Stimulated activated CD4-positive, alpha-beta T cell treated with anti-CD3 and anti-CD28 coated beads, Interleukin-12 subunit alpha, Interleukin-12 subunit beta, amount 100 ng/mL, for 48 hours (primary cell): ENCODE measurements at places on chromosomes 5 and 9.

GRCh38 chr9:121858788-121859187 is 207.4 kb downstream of the DAB2IP start:
- DNase-seq = no peak

DNA sequence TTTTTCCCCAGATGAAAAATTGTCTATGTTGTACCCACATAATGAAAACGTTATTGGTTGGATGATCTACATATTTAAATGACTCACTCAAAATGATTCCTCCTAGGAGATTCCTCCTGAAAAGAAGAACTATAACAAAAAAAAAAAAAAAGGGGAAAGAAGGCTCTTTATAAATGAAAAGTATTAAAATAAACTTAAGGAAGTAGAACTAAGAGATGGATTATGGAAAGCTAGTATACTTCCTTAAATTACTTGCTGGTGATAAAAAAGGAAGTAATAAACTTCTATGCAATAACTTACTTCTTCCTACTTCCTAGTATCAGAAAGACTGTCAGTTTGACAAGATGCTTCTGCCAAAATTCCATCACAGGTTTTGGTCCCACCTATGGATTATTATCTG is 1087.7 kb downstream of the CDH12 start:
- DNase-seq = no peak

- no peak for DNase-seq
These were observed 42.1 kb downstream of the WDR41 start for GRCh38 chr5:77449981-77450380.

GRCh38 chr5:154830219-154830595 is 20.2 kb downstream of the FAXDC2 start:
- DNase-seq = no peak

GRCh38 chr9:94086486-94087345 is 2.5 kb downstream of the PTPDC1 start:
- DNase-seq = no peak

- no peak for DNase-seq
These were observed 52.1 kb downstream of the TSSK1B start for GRCh38 chr5:113382731-113383130.

DNA sequence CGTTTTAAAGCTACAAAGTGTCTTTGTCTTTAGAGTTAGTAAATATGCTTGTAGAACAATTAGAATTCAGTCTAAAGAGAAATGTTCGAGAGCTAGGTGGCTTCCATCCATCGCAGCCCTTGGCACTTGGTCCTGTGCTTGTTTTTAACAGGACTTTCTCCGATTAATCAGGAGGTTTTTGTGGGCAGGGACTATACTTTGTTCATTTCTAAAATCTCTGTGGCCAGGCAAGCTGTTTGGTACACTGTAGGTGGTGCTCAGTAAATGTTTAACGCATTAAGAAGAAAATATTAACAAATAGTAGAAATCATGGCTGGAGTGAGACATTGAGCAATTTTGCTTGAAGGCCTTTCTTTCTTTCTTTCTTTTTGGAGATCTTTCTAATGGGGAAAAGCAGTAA is 20.8 kb downstream of the AGXT2 start:
- no peak for DNase-seq

- DNase-seq = no peak
These were observed 8.7 kb downstream of the PHYKPL start for GRCh38 chr5:178223828-178224335.

- no peak for DNase-seq
These were observed 86.1 kb downstream of the FBXL17 start for GRCh38 chr5:108295578-108296368.

DNA sequence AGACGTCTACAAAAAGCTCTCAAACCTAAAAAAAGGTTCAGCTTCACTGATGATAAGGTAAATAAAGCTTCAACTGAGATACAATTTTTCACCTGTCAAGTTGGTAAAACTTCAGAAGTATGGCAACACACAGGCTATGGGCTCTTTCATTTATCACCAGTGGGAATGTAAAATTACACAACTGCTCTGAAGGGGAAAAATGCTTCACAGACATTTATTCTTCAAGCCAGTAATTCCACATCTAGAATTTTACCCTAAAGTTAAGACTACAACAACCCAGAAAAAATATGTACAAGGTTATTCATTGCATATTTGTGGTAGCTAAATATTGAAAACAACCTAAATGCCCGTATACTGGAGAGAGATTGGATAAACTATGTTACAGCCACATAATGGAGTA is 48.1 kb upstream of the NREP start:
- DNase-seq = no peak

DNA sequence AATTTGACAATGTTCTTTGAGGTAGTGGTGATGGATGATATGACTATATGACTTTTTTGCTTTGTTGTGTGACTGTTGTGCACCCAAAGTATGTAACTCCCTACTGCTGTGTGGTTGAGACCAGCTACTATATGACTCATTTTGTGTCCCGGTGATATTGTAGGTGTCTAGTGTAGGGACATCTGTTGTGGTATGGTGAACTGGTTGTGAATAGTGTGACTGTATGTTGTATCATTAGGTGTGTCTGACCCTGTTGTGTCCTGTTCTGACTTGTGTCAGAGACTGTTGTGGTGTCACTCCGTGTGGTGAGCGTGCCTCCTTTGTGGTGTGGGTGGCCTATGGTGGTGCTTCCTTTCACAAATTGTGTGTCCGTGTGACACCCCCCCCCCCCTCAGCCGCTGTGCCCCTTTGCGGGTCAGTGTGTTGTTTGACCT is 11.2 kb upstream of the CXXC5 start:
- DNase-seq = no peak

DNA sequence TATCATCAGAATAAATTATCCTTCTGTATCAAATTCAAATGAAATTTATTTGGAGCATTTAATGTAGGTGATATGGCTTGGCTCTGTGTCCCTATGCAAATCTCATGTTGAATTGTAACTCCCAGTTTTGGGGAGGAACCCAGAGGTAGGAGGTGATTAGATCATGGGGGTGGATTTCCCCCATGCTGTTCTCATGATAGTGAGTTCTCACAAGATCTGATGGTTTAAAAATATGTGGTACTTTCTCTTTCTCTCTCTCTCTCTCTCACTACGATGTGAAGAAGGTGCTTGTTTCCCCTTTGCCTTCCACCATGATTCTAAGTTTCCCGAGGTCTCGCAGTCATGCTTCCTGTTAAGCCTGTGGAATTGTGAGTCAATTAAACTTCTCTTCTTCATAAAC is 678.4 kb upstream of the RGMB start:
- DNase-seq = no peak

DNA sequence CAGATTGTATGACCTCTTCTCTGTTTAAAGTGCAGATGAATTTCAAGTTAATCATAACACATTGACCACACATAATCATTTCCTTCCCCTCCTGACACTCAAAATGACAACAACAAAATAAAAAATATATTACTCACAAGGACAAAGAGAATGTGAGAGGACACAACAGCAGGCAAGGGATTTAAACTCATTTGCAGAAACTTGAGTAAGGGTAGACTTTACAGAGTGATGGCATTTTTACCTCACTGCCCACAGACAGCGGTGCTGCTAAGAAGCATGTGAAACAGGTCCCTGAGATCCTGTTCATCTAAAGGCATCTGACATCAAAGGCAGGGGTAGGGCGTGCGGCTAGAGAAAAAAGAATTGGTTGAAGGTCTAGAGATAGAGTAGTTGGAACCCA is 99.0 kb downstream of the TRIM36 start:
- no peak for DNase-seq

DNA sequence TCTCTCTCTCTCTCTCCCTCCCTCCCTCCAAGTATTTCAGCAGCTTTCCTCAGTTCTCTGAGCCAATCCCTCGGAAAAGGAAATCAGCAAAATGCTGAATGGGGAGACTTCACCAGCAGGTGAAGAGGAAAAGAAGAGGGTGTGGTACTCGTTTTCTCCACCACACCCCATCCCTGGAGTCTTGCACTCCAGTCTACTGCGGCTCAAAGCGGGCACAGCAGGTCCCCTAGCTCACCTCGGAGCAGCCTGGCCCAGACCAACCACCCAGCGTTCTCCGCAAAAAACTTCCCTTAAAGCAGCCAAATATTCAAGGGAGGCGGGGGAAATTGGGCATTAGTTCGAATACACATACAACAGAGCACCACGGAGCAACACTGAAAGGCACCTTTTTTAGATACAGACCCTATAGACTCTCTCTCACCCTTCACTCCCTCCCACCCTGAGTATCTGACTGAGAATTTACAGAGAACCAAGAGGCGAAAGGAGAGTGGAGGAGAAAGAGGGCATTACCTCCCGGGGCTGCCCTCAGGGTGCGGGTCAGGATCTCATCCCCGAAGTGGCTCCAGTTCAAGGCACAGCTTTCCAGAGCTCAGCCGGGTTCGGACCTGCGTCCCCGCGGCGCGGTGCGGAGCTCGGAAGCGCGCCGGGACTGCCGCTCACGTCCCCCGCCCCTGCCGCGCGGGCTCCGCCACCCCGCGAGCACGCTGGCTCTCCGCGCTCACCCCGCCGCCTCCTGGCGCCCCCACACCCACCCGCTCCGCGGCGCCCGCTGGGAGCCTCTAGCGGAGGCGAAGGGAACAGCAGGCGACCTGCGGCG is 1638.5 kb upstream of the C9orf72 start:
- DNase-seq = peak; percentile 20

- DNase-seq = no peak
These were observed 27.1 kb downstream of the ABCA1 start for GRCh38 chr9:104900871-104901270.

GRCh38 chr9:137619240-137620047 is 639 bp downstream of the EHMT1 start:
- no peak for DNase-seq

GRCh38 chr9:136906266-136906665 is 19.9 kb downstream of the TRAF2 start:
- DNase-seq = no peak

- DNase-seq = no peak
These were observed 5.4 kb upstream of the ALDH1B1 start for GRCh38 chr9:38387066-38387465.

GRCh38 chr5:57450991-57451876 is 31.4 kb downstream of the ACTBL2 start:
- no peak for DNase-seq

DNA sequence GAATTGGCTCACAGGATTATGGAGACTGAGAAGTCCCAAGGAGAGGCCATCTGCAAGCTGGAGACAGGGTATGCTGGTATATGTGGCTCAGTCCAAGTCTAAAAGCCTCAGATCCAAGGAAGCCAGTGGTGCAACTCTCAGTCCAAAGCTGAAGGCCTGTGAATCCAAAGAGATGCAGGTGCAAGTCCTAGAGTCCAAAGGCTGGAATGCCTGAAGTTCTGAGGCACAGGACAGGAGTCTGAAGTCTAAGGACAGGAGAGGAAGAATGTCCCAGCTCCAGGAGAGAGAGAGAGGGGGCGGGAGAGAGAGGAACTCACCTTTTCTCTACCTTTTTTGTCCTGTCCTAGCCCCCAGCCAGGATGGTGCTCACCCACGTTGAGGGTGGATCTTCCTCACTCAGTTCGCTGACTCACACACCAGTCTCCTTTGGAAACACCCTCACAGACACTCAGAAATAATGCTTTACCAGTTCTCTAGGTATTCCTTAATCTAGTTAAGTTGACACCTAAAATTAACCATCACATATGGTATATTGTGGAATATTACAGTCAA is 49.6 kb downstream of the KCNN2 start:
- no peak for DNase-seq

- peak; percentile 38 for DNase-seq
These were observed 13.0 kb downstream of the SLC4A9 start for GRCh38 chr5:140372971-140373487.

- DNase-seq = no peak
These were observed 471.2 kb downstream of the TAF11L14 start for GRCh38 chr5:18105449-18105848.

- peak; percentile 57 for DNase-seq
These were observed 965 bp downstream of the PTGDS start for GRCh38 chr9:136978073-136978864.

DNA sequence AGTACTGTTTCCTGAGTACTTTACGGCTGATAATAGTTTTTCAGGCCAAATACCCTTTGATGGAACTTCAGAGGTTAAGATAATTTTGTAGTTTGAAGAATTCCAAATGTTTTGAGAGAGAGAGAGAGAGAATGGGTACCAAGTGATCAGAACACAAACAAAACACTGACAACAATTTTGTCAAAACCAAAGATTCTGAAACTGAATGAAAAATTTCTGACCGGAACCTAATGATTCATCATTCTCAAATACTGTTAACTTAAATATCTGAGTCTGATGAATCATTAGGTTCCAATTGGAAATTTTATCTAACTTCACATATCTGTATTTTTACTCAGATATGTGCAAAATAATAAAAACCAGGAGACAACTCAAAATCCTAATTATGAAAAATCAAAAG is 4.0 kb downstream of the LMBRD2 start:
- DNase-seq = no peak

- DNase-seq = no peak
These were observed 30.1 kb downstream of the GALNT10 start for GRCh38 chr5:154220625-154221024.

DNA sequence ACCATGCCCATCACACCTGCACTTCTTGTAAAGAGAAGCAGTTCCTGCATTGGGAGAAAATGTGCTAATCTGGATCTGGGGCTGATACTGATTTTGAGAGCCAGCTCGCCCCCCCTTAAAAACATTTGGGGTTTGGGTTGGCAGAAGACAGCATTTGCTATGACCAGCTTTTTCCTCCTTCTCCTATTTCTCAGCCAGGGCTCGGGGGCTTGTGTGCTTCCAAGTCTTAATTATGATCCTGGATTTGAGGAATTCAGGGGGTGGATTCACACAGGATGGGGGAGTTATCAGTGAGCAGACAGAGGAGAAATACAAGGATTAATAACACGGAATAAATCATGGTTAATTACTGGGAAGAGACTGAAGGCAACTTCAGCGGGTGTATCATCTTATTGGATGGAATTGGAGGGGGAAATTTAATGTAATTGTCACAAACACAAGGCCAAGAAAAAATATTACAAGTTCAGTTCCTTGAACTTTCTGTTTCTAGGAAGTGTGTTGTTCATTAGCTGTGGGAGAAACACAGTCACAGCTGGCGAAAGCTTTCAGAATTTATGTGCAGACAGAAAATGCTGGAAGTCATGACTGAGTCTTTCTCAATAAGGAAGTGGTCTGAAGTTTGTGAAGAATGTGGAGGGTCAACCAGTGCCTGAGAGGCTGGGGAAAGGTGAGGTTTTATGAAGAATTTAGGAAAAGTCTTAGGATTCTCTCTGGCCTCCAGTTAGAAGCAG is 15.3 kb downstream of the C9orf152 start:
- DNase-seq = no peak

DNA sequence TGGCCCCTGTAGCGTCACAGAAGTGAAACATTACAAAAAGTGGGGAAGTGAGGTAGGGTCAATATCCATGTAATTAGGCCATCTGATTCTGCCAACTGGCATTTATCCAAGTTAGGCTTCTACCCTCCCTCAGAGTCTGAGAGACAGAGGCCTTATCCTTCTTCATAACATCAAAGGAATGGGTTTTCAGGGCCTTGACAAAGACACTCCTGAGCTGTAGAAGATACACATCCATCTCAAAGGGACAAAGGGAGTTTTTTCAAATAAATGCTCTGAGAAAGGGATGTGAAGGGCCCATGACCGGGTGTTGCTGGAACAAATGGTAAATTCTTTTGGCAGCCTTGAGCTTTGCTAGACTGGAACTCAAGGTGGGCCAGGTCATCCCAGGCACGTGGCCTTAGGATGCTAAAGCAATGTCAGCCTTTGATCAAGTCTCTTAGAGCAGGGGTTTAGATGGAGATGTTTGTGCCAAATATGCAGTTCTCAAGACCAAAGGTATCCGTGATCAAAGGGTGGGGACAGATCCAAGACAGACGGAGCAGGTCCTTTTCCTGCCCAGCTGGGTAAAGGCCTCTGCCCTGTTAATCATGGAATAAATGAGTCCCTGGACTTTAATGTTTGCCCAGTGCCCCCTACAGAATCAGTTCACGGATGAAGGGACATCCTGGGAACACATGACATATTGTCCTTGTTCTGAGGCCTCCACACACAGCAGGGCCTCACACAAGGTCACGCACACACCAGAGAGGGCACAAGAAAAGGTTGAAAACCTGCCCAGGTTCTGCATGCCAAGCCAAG is 10.0 kb upstream of the FAM169A start:
- DNase-seq = no peak
